Endothelial cell of umbilical vein (primary cell): ENCODE measurements at places on chromosomes 12 and 14.

DNA sequence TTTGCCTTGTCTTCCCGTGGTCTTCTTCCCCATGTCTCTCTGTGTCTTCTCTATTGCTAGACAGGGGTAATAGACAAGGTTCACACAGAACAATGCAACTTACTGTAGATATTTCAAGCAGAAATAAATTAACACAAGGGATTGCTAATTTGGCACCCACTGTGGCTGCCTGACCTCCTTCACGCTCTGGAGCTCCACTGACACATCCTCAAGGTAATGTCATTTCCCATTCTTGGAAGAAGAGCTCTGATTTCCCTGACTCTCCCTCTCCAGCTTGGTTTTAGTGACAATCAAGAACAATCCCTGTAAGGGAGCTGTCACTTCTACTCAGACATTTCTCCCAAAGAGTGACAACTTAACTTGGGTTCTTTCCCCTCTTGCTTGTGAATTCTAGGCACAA lies 105.4 kb upstream of the NAP1L1 start:
- no peak for DNase-seq

DNA sequence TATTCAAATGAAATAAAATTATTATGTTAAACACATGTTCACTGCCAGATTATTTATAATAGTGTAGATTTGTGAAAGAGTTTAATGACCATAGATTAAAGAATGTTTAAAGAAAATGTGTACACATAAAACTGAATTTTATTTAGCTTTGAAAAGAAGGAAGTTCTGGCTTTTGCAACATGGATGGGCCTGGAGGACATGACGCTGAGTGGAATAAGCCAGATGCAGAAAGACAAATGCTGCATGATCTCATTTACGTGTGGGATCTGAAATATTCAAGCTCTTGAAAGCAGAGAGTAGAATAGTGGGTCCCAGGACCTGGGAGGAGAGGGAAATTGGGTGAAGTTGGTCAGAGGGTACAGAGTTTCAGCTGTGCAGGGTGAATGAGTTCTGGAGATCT lies 1261.2 kb downstream of the TMEM121 start:
- no peak for DNase-seq

- no peak for DNase-seq
Observed at GRCh38 chr12:132818562-132818961, 10.1 kb downstream of the GOLGA3 start.

DNA sequence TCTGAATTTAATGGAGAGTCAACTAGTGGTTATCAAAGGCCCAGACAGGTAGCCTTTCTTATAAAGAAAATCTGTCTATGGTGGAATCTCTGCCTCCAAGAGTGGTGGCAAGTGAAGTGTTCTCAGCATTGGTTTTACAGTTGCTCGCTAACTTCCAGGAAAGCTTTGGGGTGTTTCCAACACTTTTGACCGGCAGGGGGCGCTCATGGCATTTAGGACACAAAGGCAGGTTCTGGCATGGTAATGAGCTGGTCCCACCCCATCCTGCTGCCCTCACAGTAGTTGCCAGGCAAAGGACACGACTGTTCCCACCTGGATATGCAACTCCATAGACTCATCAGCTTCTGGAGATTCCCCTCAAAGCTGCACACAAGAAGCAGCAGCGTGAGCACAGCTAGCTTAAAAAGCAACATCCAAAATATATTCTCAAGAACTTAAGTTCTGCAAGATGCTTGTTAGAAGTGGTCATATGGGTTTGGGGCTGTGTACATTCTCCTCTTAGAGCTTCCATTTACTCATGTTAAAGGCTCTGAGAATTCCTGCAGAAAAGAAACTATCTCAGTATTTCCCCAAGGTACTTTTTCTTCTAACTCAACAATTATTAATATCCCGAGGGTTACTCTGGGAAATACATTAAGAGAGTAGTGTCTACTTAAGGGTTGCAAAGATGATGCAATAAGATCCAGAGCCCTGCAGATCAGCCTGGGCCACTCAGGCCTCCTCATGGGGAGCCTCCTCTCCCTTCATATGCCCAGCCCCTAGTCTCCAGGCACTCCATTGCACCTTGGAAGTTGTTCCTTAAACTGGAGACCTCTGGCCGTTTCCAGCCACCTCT lies 14.8 kb downstream of the PROX2 start:
- peak; percentile 83 for DNase-seq

DNA sequence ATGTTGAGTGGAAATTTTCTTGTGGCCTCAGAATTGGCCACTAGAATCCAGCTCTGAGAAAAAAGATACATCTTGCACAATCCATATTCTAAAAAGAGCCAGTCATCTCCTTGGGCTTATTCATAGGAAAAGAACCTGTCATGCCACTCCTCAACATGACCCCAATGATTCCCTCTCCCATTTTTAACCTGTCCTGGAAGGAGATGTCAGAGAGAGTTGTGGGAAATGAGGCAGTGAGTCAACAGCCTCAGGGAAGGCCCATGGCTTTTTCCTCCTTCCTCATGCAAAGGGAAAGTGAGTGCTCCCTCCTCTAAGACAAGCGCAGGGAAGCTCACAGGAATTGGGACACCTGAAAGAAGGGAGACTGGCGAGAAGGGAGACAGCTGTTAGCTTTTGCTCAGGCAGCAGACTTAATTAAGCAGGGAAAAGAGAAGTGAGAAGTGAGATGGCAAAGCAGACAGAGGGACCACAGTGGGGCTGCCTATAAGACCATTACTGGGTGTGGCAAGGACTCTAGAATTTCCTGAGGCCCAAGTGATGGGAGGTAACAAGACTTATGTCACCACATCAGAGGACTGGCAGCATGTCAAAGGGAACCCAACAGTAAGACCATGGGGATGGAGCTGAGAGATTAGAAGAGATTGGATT lies 10.2 kb upstream of the DHRS7 start:
- DNase-seq, result no peak

DNA sequence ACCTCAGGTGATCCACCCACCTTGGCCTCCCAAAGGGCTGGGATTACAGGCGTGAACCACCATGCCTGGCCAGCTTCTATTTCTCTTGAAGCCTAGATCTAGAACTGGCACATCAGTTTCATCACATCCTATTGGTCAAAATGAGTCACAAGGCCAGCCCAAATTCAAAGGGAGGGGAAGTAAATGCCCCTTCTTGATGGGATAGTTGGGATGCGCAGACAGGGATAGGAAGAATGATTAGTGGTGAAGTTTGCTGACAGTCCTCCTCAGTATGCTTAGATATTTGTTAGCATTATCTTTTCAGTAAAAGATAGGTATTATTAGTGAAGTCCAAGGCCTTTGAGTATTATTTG lies 33.4 kb downstream of the CRADD start:
- DNase-seq, result no peak
